ENCODE measurements at places on chromosomes 4 and X.

DNA sequence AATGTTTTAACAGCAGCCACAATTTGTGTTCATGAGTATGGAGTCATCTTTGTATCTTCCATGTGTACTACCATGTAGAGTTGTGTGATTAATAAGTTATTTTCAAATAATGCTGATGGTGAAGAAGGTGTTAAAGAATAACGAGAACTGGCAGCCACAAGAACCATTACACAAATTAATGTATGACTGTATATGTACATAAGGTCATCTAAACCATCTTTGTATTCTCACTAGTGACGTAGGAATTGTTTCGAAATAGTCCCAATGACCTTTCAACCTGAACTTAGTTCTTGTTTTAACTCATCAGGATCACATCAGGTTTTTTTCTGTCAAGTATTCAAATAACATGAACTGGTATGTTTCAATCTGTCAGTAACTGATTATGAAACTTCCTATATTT is 48.3 kb upstream of the NOCT start:
- DNase-seq = no peak

GRCh38 chr4:166309286-166309685 is 436.2 kb downstream of the TLL1 start:
- no peak for DNase-seq

GRCh38 chr4:139619644-139620043 is 46.0 kb upstream of the MGST2 start:
- no peak for DNase-seq

- no peak for DNase-seq
Measured at GRCh38 chr4:89363786-89364185, 56.2 kb upstream of the GPRIN3 start.

- DNase-seq = no peak
Measured at GRCh38 chr4:184811526-184812198, 14.1 kb downstream of the ACSL1 start.

- no peak for DNase-seq
Measured at GRCh38 chr4:163804001-163804400, 309.5 kb downstream of the TMA16 start.

DNA sequence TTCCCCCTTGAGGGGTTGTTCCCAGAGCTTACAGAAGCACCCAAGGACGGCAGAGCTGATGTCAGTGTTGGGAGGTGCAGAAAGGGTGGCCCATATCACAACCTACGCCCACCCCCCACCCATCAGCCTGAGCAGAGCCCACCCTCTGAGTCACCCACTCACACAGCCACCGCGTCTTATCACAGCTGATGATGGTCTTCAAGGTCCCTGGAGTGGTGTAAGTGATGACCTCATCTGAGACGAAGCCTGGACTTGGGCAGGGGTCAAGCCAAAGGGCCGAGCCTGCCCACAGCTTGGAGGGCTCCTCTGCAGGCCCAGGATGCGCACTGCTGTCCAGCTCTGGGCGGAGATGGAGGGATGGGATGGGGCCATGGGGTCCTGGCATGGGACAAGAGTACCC is 3.0 kb upstream of the HTRA3 start:
- DNase-seq = no peak
